ENCODE measurements at places on chromosomes 5 and 9. TPM values are rescaled to one million over a fixed set of nuclear protein-coding genes. Genes with fewer than 3 reads are reported as not detected.
A peak's percentile ranks its signal among the peaks of the same experiment; 100 is the strongest.

- DNase-seq = no peak
- no peaks in the 10 kb centered on the region for H3K36me3 ChIP-seq
- H3K4me3 ChIP-seq = no peak overlapping the region
- no peaks in the 10 kb centered on the region for H3K27me3 ChIP-seq
Observed at GRCh38 chr5:67902497-67902830, 313.1 kb upstream of the PIK3R1 start.

DNA sequence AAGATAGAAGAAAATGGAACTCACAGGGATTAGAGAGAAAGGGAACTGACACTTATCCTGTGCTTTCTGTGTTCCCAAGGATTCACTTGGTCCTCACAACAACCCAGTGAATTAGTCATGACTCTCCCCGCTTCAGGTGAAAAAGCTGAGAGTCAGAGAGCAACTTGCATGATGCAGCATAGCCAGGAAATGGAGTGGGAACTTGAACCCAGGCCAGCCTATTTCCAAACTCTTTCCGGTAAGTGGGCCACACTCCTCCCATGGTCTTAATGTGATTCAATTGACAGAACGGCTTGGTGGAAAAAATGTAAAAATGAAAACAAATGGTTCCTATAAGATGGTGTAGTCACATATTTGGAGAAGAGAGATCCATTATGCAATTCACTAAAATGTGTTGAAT lies 45.9 kb upstream of the CEMIP2 start:
- H3K4me1 ChIP-seq = no peaks in the 10 kb centered on the region
- DNase-seq = peak; percentile 36
- no peaks in the 10 kb centered on the region for H3K27me3 ChIP-seq
- no peak overlapping the region for H3K4me3 ChIP-seq

Gene DIPK1B
- 22.7 TPM for total RNA-seq

Gene TLX3
- total RNA-seq = not detected

DNA sequence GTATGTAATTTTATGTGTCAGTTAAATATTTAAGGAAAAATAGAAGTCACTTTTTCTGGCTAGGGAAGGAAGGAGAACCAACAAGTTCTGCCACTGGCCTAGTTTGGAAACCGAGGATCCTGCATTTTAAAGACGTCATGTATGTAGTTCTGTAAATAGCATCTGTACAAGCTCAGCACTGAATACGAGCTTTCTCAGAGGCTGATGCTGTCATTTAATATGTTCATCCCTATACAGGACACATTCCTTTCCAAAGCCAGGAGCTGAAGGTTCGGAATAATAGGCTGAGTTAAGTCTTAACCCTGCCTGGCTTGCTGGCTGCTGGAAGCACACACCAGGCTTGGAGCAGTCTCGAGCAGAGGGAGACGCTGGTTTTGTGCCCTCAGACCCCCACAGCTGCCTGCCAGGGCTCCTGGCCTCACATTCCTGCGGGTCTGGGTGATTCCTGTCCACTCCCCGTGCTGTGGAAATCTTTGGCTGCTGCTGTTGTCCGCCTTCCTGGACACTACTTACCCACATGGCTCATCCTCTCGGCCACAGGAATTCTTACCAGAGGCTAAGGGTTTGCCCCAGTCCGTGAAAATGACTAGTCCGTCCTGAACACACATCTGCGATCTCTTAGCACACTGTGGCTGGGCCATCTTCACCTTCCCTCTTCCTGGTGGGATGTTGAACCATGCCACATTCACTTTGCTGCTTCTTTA lies 36.6 kb downstream of the SLC46A2 start:
- no peak for DNase-seq
- peaks cover 3% of the 10 kb centered on the region for H3K4me1 ChIP-seq
- H3K36me3 ChIP-seq = peaks cover 6% of the 10 kb centered on the region

Gene CDC20B
- total RNA-seq = not detected

DNA sequence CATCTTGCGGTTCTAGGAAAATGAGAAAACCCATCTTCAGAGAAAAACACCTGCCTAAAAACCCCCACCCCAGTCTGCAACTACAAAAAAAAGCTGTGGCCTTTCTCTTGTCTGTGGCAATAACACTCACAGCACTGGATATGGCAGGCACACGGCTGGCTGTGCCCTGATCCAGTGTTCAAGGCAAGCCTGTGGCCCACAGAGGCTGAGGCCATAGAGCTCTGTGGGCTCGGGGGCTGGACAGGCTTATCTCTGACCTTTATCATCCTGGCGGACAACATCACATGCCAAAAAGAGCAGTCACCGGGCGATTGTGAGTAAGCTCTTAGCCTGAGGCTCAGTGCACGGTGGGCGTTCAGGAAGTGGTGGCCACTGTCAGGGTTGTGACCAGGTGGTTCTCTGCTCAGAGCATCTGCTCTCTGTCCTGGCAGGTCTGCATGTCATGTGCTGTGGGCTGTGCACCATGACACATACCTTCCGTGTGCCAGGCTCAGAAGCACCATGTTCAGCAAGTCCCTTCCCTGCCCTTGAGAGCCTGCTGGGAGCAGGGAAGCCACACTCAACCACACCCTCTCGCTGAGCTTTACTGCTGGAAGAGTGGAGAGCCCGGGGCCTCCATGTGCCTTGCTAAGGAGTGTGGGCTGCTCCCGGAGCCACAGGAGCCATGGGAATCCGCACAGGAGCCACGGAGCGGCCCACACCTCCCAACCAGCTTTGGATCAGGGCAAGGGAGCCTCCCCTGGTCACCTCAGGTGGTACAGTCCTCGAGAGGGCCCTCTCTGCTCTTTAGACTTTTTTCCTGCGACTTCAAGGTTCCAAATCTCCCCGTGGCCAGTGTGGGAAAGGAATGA lies 34.6 kb upstream of the WDR38 start:
- DNase-seq = no peak
- no peaks in the 10 kb centered on the region for H3K36me3 ChIP-seq
- H3K27me3 ChIP-seq = no peaks in the 10 kb centered on the region
- peaks cover 10% of the 10 kb centered on the region for H3K4me1 ChIP-seq

DNA sequence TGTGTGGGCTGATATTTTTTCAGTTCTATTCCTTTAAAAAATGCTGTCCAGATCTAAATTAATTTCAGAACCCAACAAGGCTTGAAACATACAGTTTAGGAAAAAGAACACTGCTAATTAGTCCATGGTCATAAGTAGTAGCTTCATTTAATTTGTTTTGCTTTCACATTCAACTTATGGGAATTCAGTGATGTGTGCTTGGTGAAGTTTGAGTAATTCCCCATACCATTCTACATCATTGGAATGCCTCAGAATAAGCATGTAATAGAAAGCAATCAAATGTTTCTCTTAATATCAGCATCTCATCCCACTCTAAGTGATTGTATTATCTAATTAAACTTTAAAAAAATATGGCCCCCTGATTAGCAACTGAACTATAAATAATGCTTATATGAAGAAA lies 2.7 kb downstream of the CNTLN start:
- H3K27ac ChIP-seq = no peak overlapping the region
- H3K4me3 ChIP-seq = no peak overlapping the region
- H3K4me1 ChIP-seq = peaks cover 11% of the 10 kb centered on the region
- no peaks in the 10 kb centered on the region for H3K36me3 ChIP-seq
- no peak for DNase-seq
- H3K27me3 ChIP-seq = no peaks in the 10 kb centered on the region

GRCh38 chr5:57033103-57033502 lies 81.2 kb upstream of the MIER3 start:
- no peaks in the 10 kb centered on the region for H3K36me3 ChIP-seq
- no peak overlapping the region for H3K4me3 ChIP-seq
- H3K27me3 ChIP-seq = no peaks in the 10 kb centered on the region
- DNase-seq = no peak
- H3K27ac ChIP-seq = no peak overlapping the region

- no peak overlapping the region for H3K4me3 ChIP-seq
- no peak overlapping the region for H3K27ac ChIP-seq
- H3K27me3 ChIP-seq = no peaks in the 10 kb centered on the region
- no peaks in the 10 kb centered on the region for H3K4me1 ChIP-seq
- DNase-seq = no peak
Observed at GRCh38 chr5:134614450-134615085, 18.1 kb downstream of the SAR1B start.

Gene DRD1
- total RNA-seq = not detected

DNA sequence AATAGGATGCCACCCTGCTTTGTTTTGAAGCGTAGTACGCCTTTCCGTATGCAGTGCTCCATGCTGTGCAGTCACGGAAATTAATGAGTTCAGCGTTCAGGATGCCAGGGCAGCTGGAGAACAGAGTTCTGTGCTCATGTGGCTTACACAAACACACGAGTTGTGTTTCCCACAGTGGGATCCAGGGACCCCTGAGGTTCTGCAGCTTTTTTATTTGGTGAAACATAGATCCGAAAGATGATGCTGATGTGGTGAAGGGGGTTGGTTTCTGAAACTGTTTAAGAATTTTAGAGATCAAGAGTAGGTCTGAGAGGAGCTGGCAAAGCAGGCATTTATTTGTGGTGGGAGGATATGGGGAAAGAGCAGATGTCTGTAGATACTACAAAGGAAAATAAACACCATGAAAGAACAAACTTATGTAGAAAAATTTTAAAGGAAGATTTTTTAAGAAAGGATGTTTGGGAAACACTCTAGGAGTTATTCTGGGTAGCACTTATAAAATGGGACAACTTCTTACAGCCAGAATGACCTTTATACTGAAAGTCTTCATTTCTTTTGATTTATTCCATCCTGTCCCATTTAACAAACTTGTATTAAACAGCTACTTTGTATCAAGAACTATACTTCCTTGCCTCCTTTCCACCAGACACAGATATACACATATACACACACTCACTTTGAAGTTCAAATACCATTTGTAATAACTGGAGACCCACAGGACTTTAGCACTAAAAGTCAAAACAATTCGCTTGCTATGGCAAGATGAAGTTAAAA lies 52.7 kb downstream of the ITGA1 start:
- peak overlapping the region; percentile 22 for H3K27ac ChIP-seq
- DNase-seq = no peak
- H3K36me3 ChIP-seq = no peaks in the 10 kb centered on the region
- H3K4me3 ChIP-seq = no peak overlapping the region
- H3K4me1 ChIP-seq = peaks cover 75% of the 10 kb centered on the region

DNA sequence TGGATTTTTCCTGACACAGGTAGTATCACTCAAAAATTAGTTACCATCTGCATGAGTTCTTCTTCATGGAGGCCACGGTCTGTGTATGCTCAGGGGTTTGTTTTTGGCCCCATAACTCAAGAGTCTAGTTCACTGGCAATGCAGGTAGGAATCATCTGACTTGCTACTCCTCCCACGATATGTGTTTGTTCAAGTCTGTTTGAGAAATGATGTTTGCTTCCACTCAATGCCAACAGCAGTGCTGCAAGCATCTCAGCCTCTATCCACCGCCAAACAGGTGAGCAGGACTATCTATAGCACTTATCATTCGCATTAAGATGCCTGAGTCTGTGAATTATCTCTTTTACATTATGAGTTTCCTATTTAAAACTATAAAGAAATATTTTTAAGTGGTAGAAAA lies 264.8 kb upstream of the PTGER4 start:
- H3K27me3 ChIP-seq = no peaks in the 10 kb centered on the region
- no peak for DNase-seq
- H3K27ac ChIP-seq = no peak overlapping the region
- H3K36me3 ChIP-seq = no peaks in the 10 kb centered on the region

- no peak for DNase-seq
- H3K27ac ChIP-seq = no peak overlapping the region
- no peaks in the 10 kb centered on the region for H3K4me1 ChIP-seq
- H3K4me3 ChIP-seq = no peak overlapping the region
Observed at GRCh38 chr5:1257363-1257762, 32.2 kb downstream of the SLC6A18 start.

Gene PCDHB8
- 3.1 TPM for total RNA-seq

DNA sequence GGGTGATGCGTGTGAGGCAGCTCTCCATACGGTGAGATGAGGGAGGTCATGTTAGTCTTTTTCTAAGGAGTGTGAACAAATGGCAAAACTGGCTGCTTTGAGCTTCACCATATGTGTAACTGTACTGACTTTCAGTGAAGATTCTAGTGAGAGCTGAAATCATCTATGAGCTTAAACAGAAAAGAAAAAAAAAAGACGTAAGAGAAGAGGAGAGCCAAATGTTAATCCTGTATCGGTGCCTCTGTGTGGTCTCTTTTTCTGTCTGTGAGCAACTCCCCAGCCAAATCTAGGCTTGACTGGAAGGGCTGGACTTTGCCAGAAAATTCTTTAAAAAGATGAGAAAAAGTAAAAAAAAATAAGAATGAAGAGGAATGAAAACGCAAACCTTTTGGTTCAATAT lies 209.7 kb upstream of the TUT7 start:
- no peaks in the 10 kb centered on the region for H3K4me1 ChIP-seq
- no peak overlapping the region for H3K27ac ChIP-seq
- H3K4me3 ChIP-seq = no peak overlapping the region
- H3K36me3 ChIP-seq = no peaks in the 10 kb centered on the region
- no peaks in the 10 kb centered on the region for H3K27me3 ChIP-seq
- DNase-seq = no peak

Gene ANKRD33B
- 33.8 TPM for total RNA-seq

DNA sequence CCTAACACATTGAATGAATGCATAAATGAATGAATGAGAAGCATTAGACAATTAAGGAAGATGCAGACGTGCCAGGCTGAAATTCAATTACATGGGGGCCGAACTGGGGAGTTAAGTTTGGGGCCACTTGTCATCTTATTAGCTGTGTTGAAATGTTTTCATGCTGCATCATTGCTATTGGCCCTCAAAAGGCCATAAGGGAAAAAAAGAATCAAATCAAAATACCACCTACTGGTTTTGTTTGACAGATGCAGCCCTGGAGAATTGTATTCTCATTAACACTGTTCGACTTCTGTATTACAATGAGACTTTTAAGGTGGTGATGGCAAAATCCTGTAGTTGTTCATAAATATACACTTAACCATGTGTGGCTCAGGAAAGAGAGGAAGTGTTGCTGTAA lies 38.4 kb downstream of the UBE2QL1 start:
- no peak for DNase-seq
- H3K4me1 ChIP-seq = peaks cover 27% of the 10 kb centered on the region
- H3K4me3 ChIP-seq = no peak overlapping the region
- no peaks in the 10 kb centered on the region for H3K27me3 ChIP-seq
- H3K36me3 ChIP-seq = no peaks in the 10 kb centered on the region
- no peak overlapping the region for H3K27ac ChIP-seq

DNA sequence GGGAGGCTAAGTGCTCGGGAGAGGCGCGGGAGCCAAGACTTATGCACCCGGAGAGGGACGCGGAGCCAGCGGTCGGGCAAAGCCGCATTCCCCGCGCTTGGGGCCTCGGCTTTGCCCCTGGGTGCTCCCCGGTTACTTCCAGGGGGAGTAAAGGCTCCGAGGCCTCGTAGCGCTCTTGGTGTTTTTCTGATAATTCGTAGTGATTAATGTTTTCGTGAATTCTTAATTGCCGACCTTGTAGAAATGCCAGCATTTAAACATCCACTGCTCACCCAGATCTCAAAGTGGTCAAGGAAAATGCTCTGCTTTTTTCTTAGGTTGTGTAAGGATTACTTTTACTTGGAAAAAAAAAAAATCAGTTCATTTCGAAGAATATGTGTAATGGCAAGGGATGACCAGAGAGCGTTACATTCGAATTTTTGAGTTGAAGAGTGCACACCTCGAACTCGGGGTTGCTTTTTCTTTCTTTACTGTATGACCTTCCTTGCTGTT lies 654 bp upstream of the TUT7 start:
- no peak for DNase-seq
- H3K36me3 ChIP-seq = peaks cover 15% of the 10 kb centered on the region
- H3K4me1 ChIP-seq = peaks cover 41% of the 10 kb centered on the region
- H3K27ac ChIP-seq = peak overlapping the region; percentile 88

Gene FOXD4L6
- not detected for total RNA-seq

All from heart left ventricle (tissue), 16 donors.